Choroid plexus epithelial cell (primary cell): ENCODE measurements at places on chromosomes 1 and 21.

DNA sequence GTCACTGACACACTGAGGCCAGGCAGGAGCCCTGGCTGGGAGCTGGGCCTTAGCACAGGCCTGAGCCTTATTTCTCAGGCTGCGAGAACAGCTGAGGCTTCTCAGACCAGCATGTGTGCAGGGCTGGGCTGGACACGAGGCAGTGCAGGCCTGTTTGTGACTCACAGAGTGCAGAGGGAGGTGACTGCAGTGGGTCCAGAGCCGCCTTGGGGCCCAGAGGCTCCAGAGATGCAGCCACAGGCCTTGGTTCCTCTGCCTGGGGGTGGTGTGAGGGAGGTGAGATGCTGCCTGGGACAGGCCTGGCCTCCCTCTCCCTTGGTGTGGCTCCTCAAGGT is 61.2 kb upstream of the ETV3 start:
- peak; percentile 25 for DNase-seq

DNA sequence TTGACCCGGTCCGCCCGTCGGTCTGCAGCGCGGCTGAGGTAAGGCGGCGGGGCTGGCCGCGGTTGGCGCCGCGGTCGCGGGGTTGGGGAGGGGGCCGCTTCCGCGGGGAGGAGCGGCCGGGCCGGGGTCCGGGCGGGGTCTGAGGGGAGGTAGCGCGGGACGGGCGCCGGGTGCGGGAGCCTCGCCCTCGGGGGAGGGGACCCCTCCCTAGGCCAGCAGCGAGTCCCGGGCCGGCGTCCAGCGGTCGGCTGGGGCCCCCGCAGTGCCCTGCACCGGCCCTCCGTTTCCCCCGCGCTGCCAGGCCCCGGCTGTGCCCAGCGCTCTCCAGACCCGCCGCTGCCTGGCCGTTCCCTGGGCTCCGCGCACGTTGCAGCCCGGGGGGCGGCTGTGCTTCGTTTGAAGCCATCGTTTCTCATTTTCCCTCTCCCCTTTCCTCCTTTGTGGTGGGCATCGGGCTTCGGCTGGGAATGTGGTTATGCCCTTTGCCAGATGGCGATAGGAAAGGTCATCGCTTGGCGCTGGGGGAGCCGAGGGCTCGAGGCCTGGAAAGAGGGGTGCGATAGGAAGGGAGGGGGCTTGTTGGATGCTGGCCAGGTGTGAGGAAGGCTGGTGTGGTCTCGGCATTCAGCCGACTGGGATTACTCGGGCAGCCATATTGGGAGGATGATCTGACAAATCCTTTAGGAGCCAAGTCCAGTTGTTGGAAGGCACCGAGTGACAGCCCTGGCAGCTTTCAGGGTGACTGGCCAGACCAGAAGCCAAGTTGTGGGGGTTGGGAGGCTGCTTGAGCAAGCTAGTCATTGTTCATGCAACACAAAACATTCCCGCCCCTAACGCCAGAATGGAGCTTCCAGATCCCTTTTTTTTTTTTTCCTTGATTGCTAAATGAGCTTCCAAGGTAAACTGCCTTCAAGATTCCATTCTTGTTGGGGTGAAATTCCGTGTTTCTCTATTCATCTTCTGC is 753 bp downstream of the KIF1B start:
- peak; percentile 76 for DNase-seq

DNA sequence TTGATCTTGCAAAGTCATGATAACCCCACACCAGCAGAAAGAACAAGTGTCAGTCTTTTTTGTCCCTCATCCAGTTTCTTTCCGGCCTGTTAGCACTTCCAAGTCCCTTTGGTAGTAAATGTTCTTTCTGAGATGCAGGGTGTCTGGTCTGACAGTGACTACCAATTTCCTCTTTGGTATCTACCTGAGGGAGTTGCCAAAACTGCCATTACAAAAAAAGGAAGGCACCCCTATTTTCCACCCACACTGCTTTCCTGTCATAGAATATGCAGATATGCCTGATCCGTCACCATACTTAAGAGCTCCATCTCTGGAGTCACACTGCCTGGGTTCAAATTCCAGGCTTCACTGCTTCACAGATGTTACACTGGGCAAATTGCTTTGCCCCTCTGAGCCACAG is 72.4 kb downstream of the ZNF281 start:
- DNase-seq: no peak

DNA sequence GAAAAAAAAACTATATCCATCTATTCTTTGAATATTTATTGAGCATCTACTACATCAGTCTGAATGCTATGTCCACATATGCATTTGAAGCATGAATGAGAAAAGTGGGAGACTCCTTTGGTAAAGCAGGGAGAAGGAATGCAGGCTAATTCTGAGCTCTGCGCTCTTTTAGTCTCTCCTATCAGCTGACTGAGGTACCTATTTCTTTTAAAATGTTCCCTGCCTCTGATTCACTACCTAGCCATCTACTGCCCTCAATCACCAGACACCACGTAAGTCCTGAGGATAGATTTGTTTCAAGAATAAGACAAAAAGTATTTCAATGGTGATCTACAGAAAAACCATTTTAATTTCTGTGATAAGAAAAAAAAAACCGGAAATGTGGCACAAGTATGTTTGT is 3.8 kb upstream of the RGS13 start:
- peak; percentile 34 for DNase-seq

GRCh38 chr1:219381396-219381795 is 207.7 kb downstream of the LYPLAL1 start:
- no peak for DNase-seq

DNA sequence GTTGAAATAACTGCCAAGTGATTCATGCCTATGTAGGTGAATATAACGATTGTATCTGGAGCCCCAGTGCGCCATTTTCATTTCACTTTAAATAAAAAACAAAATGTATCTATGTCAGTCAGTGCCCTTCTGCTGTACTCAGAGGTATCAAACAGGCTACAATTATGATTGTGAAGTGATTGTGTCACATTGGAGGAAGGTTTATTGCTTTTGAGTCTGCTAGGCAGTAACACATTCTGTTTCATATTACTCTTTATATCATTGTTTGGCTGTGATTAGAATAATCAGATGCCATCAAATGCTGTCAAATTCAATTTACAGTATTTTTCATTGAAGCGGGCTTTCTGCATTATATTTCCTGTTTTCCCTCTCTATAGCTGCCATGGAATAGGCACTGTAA is 171.9 kb downstream of the KCTD3 start:
- no peak for DNase-seq

DNA sequence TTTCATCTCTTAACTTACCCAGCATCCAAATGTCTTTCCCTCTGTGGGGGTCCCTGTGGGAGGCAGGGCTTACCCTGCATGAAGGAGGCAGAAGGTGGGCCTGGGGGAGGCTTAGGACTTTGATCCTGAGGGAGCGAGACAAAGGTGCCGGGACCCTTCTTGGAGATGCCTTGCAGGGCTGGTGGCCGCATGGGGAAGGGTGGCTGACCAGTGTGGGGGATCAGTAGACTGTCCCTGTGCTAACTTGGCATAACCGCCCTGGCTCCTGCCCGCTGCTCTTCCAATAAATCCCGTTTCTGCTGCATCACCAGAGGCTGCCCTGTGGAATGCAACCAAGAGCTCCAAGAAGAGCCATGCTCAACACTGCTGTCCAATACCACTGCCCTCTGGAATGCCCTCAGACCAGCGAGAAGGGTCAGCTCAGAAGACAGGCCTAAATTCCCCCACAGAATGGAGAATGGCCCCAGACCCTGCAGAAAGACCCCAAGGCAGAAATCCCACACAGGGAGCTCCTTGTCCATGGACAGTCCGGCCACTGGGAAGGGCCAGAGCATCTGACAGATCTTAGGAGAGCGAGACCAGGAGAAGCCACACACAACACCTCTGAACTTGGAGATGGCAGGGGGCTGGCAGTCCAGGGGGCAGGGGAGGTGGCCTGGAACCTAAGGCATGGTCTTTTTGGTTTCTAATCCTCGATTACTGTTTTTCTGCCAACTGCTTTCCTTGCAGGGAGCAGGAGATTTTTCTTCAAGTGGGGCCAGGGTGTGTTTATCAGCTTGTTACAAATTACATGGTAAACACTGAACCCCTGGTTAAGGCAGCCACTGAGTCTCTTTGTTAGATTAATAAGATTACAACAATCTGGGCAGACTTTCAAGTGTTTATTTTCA is 46.7 kb upstream of the DMRTB1 start:
- DNase-seq: no peak

- peak; percentile 71 for DNase-seq
Measured at GRCh38 chr1:9724706-9725476, 73.4 kb downstream of the PIK3CD start.

GRCh38 chr1:50929376-50929958 is 30.6 kb downstream of the FAF1 start:
- DNase-seq: peak; percentile 74

DNA sequence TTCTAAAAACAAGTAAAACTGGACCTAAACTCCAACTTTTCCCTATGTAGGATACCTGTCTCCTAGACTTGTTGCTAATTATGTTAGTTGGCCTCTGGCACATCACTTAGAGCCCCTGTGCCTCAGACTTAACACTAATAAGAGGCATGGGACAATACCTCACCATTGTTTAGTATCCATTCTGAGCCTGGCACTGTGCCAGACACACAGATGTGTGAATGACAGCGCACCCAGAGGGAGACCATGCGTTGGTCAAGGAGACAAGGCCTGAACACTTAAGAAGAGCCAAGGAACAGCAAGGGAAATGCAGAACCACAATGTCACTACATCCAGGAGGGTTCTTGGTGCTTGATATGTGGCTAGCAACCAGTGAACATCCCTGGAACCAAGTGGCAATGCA is 189.1 kb downstream of the FGGY start:
- DNase-seq: no peak

DNA sequence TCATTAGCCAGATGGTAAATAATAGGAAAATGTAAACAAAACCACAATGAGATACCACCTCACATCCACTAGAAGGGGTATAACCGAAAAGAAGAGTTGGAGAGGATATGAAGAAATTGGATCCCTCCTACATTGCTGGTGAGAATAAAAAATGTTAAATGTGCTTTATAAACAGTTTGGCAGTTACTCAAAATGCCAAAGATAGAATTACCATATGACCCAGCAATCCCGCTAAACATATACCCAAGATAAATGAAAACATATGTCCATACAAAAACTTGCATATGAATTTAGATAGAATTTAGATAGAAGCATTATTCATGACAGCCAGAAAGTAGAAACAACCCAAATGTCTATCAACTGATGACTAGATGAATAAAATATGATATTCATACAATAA is 4.4 kb upstream of the FMO2 start:
- no peak for DNase-seq

DNA sequence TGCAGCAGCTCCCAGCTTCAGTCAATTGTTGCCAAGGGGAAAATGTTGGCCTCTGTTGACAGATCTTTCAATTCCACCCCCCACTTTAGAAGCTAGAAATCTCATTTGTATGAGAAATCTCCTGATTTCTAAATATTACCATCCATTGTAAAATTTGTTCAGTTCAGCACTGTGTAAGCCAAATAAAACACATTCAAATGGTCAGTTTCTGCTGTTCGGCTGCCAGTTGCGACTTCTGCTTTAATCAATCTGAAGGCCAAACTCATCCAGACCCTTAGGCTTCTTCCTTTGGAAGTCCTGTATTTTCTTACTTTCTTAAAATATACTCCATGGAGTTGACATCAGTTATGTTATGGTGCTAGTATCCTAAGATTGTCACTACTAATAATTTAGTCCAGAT is 281.2 kb upstream of the ZRANB2 start:
- no peak for DNase-seq
